ENCODE measurements at places on chromosomes 5 and 9. TPM values are rescaled to one million over a fixed set of nuclear protein-coding genes. Genes with fewer than 3 reads are reported as not detected.
A peak's percentile ranks its signal among the peaks of the same experiment; 100 is the strongest.

Gene PCDHGC3
- total RNA-seq, result 51.5 TPM

Gene STKLD1
- 1.9 TPM for total RNA-seq

- DNase-seq, result no peak
Observed at GRCh38 chr5:994821-995220, 13.8 kb upstream of the NKD2 start.

GRCh38 chr9:133553123-133553522 lies 18.6 kb downstream of the ADAMTSL2 start:
- no peak for DNase-seq

DNA sequence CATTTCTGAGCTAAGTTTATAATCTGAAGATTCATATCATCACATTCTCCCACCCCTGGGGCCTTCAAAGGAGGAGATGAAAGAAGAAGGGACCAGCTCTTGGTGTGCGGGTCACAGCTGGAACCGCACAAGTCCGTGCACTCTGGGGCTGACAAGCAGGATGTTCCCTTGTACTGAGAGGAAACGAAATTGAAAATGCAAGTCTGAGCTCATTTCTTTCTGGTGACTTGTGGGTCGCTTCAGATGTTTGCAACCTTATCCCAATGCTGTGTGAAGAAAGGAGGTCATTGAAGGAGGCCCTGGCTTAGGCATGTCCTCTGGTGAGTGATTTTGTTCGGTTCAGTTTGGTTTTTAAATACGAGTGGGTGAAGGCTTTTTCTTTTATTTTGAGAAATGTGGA lies 59.6 kb downstream of the C9orf152 start:
- DNase-seq, result no peak

- no peak for DNase-seq
Observed at GRCh38 chr5:135484674-135485086, 32.5 kb upstream of the TIFAB start.

DNA sequence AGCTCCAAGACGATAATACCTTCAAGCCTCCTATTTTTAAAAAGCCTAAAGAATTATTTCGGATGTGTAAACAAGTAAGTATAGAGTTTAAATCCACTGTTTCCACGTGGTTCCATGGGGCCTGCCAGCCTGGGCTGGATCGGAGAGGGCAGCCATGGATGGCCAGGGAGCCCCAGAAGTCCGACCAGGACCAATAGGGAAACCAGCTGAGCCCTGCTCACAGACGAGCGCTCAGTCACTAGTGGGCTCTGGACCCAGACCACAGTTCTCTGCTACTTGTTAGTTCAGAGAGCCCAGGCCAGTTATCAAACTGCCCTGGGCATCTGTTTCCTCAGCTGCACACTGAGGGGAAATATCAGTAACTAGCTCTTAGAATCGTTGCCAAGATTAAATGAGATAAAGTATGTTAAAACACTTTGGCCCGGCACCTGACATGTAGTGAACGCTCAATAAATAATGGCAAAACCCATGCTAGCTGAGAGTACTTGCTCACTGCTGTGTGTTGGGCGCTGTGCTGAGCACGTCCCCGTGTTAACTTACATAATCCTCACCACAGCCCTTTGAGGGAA lies 124.8 kb downstream of the RGS3 start:
- no peak for DNase-seq

DNA sequence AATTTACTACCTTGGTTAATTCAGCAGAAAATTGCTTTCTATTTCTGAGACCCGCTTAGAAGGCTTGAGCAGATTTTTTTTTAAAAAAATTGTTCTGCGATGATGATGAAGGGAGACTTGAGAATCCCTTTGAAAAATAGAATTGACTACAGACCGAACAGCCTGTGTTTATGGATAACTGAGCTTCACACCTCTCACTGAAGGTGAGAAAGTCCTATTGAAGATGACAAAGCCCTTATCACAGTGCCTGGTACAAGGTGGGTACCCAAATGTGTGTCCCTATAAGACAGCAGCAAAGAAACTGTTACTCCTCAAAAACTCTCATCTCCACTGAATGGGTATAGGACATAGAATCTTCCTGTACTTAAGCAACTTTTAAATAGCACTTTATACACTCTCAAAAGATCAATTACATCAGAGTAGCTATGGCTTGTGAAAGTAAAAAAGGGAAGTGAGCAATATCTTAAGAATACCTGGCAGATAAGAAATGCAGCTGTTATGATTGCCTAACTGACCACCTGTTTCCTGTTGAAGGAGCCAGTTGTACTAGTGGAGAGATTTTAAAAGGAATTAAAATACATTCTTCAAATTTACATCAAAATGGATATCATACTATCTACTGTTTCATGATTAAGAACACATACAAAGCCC lies 419.7 kb downstream of the CHSY3 start:
- no peak for DNase-seq

GRCh38 chr9:122096620-122097415 lies 3.7 kb upstream of the TTLL11 start:
- no peak for DNase-seq

DNA sequence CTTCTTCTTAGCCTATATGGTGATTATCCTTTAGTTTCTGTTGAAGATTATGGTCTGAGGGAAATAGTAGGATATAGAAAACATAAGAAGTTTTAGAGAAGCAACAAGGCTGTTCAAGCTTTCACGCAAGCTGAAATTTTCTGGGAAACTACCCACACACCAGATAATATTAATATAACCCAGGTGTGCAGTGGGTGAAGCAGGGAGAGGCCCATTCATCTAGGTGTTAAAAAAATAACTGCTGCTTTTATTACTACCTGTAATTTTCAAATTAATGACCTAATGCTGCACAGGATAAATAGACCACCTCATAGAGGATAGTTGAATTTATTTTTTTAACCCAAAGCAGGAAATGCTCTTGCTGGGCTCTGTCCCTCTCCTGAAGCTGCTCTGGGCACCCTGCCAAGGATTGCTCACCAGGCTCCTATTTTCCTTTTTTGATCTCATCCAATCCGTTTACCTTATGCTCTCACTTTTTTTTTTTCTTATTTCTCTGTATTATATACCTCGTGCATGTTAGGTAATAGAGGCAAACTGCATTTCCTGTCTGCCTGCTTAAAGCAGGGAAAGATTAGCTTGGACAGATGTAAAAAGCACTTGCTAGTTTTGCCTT lies 124.3 kb upstream of the SLC12A2 start:
- DNase-seq, result peak; percentile 78

DNA sequence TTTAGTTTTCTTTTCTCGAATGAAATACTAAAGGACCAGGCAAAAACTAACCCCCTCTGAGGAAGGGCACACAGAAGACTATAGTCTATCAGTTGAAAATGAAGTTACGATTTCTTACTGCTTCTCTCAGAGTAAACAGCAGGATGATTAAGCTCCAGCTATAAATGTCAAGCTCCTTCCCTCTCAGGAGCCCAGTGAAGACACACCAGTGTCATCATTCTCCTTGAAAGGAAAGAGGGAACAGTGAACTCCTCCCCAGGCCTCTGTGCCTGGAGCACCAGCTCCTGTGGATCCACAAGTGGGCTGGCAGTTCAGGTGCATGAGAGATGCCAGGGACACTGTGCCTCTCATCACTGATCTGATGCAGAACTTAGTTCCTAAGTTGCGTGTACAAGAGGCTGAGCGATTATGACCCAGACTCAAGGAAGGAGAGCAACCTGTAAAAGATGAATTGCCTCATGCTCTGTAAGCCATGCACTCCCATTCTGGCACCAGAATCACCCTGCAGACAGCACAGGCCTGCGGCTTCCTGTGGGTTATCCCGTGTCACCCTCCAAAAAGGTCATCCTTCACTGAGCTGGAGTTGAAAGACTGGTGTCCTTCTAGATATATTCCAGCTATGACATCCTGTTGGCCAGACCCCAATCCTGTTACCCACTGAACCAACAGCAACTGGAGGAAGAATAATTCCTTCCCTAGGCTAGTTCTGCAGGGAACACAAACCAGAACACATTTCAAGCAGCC lies 394.0 kb downstream of the SEMA5A start:
- no peak for DNase-seq

DNA sequence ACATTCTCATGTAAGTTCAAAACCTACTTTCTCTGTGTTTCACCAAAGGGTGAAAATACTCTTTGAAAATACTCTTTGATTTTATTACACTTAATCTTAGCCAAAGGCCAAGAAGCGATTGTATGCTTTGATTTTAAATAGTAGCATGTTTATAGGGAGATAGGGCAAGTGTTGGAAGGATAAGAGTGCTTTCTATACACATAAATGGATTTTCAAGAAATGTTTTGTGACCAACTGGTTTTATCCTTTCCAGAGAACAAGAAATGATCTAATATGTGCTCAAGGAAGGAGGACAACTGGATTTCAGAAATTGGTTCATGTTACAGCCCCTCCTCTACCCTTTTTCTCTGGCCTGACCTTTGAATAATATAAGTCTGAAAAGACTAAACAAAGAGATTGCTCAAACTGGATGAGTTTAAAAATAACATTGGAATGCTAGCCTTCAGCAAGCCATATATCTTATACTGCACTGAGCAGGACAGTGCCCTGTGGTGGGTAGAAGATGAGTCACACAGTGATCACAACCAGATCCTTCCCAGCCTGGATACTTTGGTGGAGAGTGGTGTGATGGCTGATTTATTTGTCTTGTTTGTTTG lies 13.1 kb downstream of the PALM2AKAP2 start:
- no peak for DNase-seq
